Putamen (tissue), 1 donor: ENCODE measurements at places on chromosomes 7 and 10.
A peak's percentile ranks its signal among the peaks of the same experiment; 100 is the strongest.

- no peak for DNase-seq
These were observed 107.6 kb upstream of the ZNF92 start for GRCh38 chr7:65265933-65266519.

GRCh38 chr10:80051993-80052392 is 26.5 kb upstream of the TMEM254 start:
- DNase-seq = no peak

- DNase-seq = no peak
These were observed 74.0 kb upstream of the GSDME start for GRCh38 chr7:24831240-24831639.

DNA sequence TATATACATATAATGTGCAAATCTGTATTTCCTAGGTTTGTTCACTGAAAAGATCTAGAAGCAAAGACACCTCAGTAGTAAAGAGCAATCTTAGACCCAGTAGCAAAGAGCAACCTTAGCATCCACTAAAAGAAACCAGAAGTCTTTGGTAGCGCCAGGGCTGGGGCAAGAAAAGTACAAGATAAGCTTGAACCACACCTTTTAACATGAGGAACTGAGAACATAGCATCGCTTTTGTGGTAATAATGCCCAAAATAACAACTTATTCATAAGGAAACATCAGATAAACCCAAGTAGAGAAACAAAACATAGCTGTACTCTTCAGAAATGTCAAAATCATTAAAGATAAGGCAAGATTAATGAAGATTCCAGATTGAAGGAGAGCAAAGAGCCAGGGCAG is 173.4 kb downstream of the IMMP2L start:
- DNase-seq = no peak

DNA sequence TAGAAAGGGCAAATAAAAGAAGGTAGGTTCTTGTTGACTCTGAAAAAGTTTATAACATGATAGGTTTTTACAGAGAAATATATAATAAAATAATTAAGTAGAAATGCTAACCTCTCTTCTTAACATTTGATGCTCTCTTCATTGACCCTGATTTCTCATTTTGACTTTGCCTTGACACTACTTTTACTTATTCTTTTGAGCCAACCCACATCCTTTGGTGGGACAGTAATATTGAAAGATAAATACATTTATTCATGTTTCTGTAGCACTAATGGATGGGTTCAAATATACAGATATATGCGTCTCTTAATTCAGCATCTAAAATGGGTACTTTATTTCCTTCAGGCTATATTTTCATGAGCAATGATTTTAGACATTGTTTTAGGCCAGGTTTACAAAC is 34.4 kb downstream of the DDC start:
- DNase-seq = no peak

DNA sequence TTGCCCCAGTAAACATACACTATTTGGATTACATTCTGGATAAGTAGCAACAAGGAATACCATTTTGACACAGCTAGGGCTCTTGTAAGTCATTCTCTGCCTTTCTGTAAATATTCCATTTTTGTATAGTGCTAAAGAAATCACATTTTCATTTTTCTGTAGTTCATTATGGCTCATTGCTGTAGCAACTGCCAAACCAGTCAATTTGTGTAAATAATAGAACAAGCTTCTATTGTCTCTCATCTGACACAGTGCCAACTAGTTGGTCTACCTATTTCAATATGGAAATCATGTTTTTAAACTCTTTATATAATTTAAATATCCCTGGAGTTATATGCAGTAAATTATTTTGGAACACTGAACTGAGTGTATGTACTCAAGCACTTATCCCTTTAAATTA is 193.7 kb downstream of the RELN start:
- no peak for DNase-seq

GRCh38 chr10:27884185-27884641 is 114.7 kb downstream of the ODAD2 start:
- no peak for DNase-seq

DNA sequence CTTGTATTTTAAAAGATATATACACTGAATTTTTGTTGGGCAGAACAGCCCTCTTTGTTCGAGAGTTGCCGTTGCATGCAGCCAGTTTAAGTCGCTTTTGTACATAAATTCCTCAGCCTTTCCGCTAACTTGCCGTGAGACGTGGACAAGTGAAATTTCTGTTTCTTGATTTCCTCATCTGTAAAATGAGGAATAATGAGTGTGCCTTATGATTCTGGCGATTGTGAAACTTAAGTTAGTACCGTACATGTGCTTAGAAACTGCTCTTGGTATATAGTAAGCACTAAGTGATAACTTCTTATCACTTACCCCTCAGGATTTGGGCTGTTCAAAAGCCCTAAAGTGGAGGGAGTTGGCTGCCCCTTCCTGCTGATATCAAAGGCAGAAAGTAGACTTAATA is 1.4 kb downstream of the CCNJ start:
- DNase-seq = no peak

GRCh38 chr10:2897619-2898508 is 169.5 kb upstream of the PFKP start:
- DNase-seq = no peak

GRCh38 chr10:19826712-19827111 is 10.5 kb downstream of the PLXDC2 start:
- no peak for DNase-seq

GRCh38 chr7:94389381-94389780 is 5.3 kb upstream of the COL1A2 start:
- DNase-seq = no peak

DNA sequence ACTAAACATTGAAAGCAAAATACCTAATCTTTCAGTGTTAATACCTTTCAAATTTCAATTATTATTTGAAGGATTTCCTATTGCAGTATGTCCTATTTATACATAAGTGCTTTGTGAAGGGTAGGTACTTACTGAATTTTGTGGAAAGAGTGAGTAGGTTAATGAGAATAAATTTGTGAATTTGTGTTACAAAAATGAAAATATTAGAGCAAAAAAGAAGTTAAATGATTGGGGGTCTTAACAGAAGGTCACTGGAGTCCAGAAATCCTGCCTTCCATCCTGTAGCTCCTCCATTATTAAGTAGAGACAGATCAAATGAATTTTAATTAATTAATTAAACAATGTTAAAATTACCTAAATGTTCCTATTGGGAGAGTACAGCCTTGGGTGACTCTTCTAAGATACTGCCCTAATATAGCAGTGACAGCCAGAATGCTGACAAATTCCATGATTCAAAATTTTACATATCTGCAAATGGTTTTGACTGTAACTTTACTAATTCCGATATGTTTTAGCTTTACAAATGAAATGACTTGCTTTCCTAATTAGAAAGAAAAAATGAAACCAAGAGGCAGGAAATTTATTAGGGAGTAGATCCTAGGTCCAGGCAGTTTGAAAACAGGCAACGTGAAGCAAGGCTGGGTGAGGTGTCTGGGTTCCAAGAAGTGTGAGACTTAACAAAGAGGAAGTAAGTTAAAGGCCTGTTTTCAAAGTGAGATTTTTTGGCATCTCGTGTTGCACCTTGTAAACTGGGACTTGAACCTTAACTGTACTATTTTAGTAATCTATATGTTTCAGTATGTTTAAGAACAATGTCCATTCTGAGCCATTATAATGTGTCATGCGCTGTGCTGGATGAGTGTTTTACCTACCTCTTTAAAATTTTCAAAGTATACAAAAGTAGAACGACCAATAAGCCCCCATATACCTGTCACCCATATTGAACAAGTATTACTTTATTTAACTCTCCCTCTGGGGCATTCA is 1.5 kb downstream of the PIK3CG start:
- DNase-seq = no peak

- no peak for DNase-seq
These were observed 77.8 kb downstream of the JAZF1 start for GRCh38 chr7:28102797-28103196.

GRCh38 chr10:19169684-19170083 is 121.1 kb downstream of the MALRD1 start:
- DNase-seq = no peak

GRCh38 chr7:120992272-120992964 is 3.9 kb downstream of the CPED1 start:
- no peak for DNase-seq

GRCh38 chr10:80599424-80599847 is 61.7 kb downstream of the SH2D4B start:
- DNase-seq = peak; percentile 8

DNA sequence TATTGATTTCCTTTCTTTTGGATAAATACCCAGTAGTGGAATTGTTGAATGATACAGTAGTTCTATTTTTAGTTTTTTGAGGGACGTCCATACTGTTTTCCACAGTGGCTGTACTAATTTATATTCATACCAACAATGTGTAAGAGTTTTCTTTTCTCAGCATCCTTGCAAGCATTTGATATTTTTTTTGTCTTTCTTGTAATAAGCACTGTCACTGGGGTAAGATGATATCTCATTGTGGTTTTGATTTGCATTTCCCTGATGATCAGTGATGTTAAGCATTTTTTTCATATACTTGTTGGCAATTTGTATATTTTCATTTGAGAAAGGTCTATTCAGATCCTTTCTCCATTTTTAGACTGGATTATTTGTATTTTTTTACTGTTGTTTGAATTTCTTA is 308.7 kb downstream of the PTEN start:
- DNase-seq = no peak

GRCh38 chr10:112091703-112092102 is 91.9 kb downstream of the GPAM start:
- DNase-seq = no peak

GRCh38 chr10:110009736-110010475 is 2.1 kb downstream of the ADD3 start:
- no peak for DNase-seq

DNA sequence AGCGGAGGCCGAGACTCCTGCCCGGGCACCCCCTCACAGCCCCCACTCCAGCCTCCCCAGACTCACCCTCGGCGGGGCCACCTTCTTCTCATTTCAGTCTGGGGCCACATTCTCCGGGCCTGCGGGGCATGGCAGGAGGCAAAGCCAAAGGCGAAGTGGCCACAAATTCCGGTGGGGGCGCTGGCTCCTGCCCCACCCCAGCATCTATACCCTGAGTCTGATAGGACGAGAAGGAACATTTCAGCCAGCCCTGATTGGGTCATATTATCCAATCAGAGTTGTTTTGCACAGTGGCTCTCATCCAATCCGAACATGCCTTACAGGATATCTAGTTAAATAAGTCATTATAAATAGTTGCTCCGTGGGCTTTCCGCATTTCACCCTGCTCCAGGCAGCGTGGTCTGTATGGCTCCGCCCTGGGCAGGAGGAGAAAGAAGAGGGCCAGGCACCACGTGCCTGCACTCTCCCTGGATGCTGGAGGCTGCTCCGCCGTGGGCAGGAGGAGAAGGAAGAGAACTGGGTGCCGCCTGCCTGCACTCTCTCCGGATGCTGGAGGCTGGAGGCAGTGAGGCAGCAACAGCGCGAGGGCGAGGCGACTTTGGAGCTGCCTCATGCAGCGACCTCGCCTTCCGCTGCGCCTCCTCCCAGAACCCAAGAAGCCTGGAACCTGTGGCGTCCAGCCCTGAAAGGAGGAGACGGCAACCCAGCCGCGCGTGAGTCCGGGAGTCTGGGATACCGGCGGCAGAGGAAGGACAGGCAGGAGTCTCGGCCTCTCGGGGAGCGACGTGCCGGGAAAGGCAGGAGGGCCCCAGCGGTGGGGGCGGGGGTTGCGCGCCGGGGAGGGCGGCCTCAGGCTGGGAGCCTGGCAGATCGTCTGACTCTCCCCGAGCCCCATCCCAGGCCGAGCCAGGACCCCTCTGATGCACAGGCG is 162.9 kb downstream of the ZNF33B start:
- peak; percentile 20 for DNase-seq

DNA sequence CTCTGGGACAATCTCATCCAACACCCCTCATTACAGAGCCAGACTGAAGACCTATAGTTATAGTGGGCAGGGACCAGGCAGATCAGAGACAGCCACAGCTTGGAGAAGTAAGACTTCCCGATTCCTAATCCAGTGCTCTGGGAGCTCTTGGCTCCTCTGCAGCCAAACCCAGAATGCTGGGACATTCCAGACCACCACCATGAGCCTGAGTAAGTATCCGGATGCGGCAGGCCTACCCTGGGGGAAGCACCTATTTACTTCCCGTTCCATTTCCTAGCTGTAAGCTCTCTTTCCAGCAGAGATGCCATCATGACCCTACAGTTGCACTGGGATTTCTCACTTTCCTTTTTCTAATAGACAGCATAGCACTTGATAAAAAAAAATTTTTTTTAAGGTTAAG is 16.4 kb downstream of the HIP1 start:
- no peak for DNase-seq

- DNase-seq = peak; percentile 32
These were observed 569.4 kb downstream of the HTR7 start for GRCh38 chr10:90288391-90288933.

GRCh38 chr7:154255324-154255723 is 203.1 kb downstream of the DPP6 start:
- no peak for DNase-seq

DNA sequence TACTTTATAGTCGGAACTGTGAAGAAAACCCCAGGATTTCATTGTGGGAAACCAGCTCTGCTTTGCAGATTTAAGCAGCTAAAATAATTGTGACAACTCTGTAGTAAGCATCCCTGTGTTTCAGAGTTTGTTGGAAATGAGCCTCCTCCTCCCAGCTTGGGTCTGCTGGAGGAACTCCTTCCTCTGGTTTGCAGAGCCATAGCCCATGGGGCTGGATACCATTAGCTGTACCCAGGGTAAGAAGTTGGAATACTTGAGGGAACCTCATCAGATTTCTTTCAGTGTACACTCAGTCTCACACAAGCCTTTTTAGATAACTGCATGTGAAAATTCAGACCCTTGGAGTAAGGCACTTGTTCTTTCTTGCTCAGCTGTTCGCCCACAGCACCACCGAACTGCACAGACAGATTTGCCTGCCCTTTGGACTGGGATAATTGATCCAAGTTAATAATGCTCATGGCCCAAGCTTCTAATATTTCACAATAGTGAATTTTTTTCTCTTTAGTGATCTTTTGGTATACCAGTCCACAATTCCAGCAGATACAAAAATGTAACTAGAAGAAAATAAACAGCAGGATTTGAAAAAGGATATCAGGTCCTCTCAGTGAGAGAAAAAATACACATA is 467.4 kb upstream of the FZD8 start:
- no peak for DNase-seq
